ENCODE measurements at places on chromosomes 7 and 10. TPM values are rescaled to one million over a fixed set of nuclear protein-coding genes. Genes with fewer than 3 reads are reported as not detected.

Gene TEX47
- total RNA-seq: not detected

GRCh38 chr7:21141476-21141875 is 286.4 kb upstream of the SP4 start:
- no peaks in the 10 kb centered on the region for H3K36me3 ChIP-seq
- no peak overlapping the region for H3K4me3 ChIP-seq
- H3K4me1 ChIP-seq: no peaks in the 10 kb centered on the region
- DNase-seq: no peak

GRCh38 chr7:102202556-102202955 is 84.1 kb upstream of the SH2B2 start:
- H3K27me3 ChIP-seq: no peaks in the 10 kb centered on the region
- H3K4me3 ChIP-seq: no peak overlapping the region
- no peaks in the 10 kb centered on the region for H3K4me1 ChIP-seq
- H3K36me3 ChIP-seq: peaks cover 2% of the 10 kb centered on the region
- H3K27ac ChIP-seq: no peak overlapping the region

GRCh38 chr7:24732646-24733413 is 24.4 kb downstream of the GSDME start:
- no peak overlapping the region for H3K27ac ChIP-seq
- DNase-seq: no peak
- H3K4me1 ChIP-seq: peaks cover 20% of the 10 kb centered on the region

DNA sequence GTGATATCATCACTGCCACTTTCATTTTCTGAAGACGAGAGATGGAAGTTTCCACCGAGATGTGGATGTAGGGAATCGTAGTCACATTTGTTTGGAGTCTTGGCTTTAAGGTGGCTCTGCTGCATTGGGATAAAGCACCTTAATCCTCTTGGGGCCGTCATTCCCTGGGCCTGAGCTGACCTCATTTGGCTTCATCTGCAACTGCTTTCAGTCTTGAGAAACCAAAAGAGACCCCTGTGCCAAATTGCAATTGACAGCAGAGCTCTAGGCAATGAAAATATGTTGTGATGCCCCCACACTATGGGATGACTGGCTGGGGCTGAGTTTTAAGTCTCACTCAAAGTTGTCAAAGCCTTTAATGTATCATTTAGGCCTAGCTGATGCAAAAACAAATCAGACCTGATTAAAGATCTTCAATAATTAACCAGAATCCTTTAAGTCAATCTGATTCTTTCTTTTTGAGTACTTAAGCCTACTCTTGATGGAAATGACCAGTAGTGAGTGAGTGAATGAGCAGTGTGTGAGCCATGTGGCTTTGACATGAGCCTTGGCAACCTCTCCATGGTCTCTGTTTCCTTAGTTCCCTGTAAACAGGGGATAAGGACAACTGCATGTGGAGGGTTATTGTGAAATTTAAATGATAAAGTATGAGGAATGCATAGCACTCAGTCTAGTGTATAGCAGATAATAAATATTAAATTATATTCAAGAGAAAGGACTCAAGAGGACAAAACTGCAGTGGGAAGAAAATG is 155.0 kb downstream of the BMPER start:
- no peaks in the 10 kb centered on the region for H3K36me3 ChIP-seq
- no peak overlapping the region for H3K4me3 ChIP-seq
- no peak for DNase-seq
- H3K4me1 ChIP-seq: no peaks in the 10 kb centered on the region

DNA sequence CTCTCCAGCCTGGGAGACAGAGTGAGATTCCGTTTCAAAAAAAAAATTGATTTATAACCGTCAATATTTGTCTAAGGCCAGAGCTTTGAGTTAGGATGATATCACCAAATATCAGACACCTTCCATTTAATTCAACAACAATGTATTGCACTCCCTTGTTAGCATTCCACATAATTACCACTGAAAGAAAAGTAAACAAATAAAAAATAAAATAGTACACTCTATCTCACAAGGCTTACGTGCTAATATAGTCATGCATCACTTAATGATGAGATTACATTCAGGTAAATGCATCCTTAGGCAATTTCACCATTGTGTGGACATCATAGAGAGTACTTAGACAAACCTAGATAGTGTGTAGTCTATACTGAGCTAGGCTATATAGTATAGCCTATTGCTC is 127.6 kb upstream of the RHOBTB1 start:
- no peak for DNase-seq
- no peak overlapping the region for H3K4me3 ChIP-seq
- H3K27ac ChIP-seq: no peak overlapping the region
- H3K4me1 ChIP-seq: no peaks in the 10 kb centered on the region
- no peaks in the 10 kb centered on the region for H3K27me3 ChIP-seq

- peaks cover 24% of the 10 kb centered on the region for H3K27me3 ChIP-seq
Measured at GRCh38 chr7:155071916-155072571, 1.9 kb downstream of the HTR5A start.

Gene CDC14C
- total RNA-seq: not detected

GRCh38 chr7:145534301-145534700 is 582.3 kb upstream of the CNTNAP2 start:
- DNase-seq: no peak
- H3K4me3 ChIP-seq: no peak overlapping the region
- no peaks in the 10 kb centered on the region for H3K27me3 ChIP-seq
- H3K27ac ChIP-seq: no peak overlapping the region
- no peaks in the 10 kb centered on the region for H3K36me3 ChIP-seq
- no peaks in the 10 kb centered on the region for H3K4me1 ChIP-seq

- no peak overlapping the region for H3K27ac ChIP-seq
- H3K4me3 ChIP-seq: no peak overlapping the region
- peak; percentile 23 for DNase-seq
- H3K27me3 ChIP-seq: peaks cover 21% of the 10 kb centered on the region
- H3K36me3 ChIP-seq: no peaks in the 10 kb centered on the region
Measured at GRCh38 chr10:97096261-97097083, 89.3 kb downstream of the SLIT1 start.

Gene SPDYE5
- not detected for total RNA-seq

Gene ATRNL1
- not detected for total RNA-seq

GRCh38 chr10:98415731-98416119 is 743 bp upstream of the PYROXD2 start:
- H3K4me3 ChIP-seq: no peak overlapping the region
- peaks cover 14% of the 10 kb centered on the region for H3K4me1 ChIP-seq
- no peak overlapping the region for H3K27ac ChIP-seq
- H3K27me3 ChIP-seq: no peaks in the 10 kb centered on the region
- peaks cover 11% of the 10 kb centered on the region for H3K36me3 ChIP-seq

Gene TMEM196
- not detected for total RNA-seq

DNA sequence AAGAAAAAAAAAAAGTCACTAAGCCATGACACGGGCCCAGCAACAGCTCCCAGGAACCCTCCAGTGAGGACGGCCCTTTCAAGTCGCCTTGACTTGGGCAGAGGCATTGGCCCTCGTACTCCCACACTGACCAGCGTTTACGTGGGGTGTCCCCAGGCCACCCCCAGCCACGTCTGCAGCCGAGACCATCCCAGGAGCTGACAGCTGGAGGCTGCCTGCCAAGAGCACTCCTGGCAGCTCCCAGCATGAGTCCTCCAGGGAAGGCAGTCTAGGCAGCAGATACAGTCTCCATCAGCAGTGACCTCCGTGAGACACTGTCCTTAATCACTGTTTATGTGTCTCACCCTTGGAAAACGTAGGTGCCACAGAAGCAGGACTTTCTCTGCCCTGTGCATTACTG is 86.5 kb downstream of the PROSER2 start:
- DNase-seq: no peak
- H3K36me3 ChIP-seq: no peaks in the 10 kb centered on the region
- H3K27ac ChIP-seq: no peak overlapping the region
- H3K27me3 ChIP-seq: no peaks in the 10 kb centered on the region

Gene UPK3B
- 0.68 TPM for total RNA-seq

DNA sequence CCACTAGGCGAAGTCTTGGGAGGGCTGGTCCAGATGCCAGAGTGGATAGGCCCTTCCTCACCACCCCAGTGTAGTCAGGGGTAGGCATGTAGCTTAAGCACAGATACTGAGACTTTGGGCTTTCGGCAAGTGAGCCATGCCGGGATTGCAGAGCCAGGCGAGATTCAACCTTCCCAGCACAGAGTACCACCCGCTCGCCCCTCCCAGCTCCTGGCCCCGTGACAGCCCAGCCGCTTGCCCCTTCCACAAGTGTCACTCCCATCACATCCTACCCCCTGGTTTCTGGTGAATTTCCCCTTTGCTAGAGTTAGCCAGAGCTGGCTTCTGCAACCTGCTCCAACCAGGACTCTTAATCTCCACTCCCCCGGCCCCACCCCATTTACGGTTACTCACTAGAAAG is 56.9 kb downstream of the ARHGAP22 start:
- no peak overlapping the region for H3K27ac ChIP-seq
- DNase-seq: no peak
- H3K4me3 ChIP-seq: no peak overlapping the region
- H3K36me3 ChIP-seq: no peaks in the 10 kb centered on the region
- no peaks in the 10 kb centered on the region for H3K4me1 ChIP-seq

DNA sequence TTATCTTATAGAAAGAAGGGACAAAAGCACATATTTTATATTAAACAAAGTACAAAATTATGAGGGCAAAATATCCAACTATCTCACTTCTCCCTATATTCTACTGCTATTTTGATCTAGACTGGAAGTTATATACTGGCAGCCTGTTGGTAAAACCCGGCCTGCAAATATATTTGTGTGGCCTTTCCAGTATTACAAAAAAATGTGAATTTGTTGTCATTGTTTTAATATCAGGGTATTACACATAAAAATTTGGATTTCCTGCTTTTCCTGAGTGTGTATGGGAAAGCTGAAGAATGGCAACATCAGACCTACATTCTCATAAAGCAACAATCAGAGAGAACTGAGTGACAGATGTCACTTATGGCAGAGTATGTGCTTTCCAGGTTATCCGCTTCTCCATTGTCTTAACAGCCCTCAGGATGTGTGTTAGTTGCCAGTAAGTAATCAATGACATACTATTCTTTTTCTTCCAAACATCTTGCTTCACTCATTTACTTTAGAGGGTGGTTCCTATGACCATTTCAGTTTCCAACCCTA is 7.3 kb downstream of the SYPL1 start:
- no peak overlapping the region for H3K4me3 ChIP-seq
- H3K27ac ChIP-seq: no peak overlapping the region
- no peaks in the 10 kb centered on the region for H3K27me3 ChIP-seq
- peaks cover 59% of the 10 kb centered on the region for H3K4me1 ChIP-seq

DNA sequence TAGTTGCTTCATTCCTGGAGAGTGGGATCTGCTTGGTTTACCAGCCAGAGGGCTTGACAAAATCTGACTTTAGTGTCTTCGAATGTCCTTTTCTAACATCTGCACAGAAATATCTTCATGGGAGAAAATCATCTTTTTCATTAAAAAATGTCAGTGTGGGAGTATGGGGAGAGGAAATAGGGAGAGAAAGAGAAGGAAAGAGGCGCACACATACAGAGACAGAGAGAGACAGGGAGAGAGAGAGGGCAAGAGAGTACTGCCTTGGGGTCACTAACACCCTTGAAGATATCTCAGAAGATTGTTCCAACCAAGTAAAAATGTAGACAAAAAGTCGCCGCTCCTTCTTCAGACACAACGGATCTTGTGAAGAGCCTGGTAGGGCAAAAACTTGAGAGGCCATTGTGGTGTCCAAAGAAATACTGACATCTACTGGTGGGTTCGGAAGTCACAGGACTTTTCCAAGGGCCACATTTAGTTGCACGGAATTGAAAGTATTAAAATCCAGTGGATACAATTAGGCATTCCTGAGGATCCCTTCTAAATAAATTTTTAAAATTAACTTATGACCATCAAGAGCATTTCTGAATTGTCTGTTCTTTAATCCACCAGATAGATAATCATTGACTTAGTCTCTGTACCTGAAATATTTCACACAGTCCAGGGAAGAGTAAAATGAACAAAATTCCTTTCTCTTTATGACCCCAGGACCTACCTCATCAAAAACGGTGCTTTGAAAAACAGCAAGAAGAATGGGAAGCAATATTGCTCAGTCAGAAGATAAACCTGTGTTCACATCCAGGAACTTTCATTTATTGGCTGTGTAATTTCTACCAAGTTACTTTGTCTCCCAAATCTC is 29.7 kb downstream of the VIM start:
- H3K4me3 ChIP-seq: peak overlapping the region; percentile 32
- H3K27me3 ChIP-seq: no peaks in the 10 kb centered on the region
- peaks cover 12% of the 10 kb centered on the region for H3K4me1 ChIP-seq
- peak; percentile 77 for DNase-seq
- H3K36me3 ChIP-seq: peaks cover 4% of the 10 kb centered on the region

Gene GIGYF1
- 43.0 TPM for total RNA-seq

GRCh38 chr7:143256932-143257331 is 6.3 kb upstream of the GSTK1 start:
- H3K27me3 ChIP-seq: no peaks in the 10 kb centered on the region
- H3K4me1 ChIP-seq: peaks cover 54% of the 10 kb centered on the region
- no peak for DNase-seq
- peaks cover 28% of the 10 kb centered on the region for H3K36me3 ChIP-seq

Gene ACTL6B
- not detected for total RNA-seq

GRCh38 chr10:25756784-25757183 is 177.2 kb upstream of the MYO3A start:
- H3K4me3 ChIP-seq: no peak overlapping the region
- no peaks in the 10 kb centered on the region for H3K4me1 ChIP-seq
- H3K27me3 ChIP-seq: no peaks in the 10 kb centered on the region
- H3K27ac ChIP-seq: no peak overlapping the region
- H3K36me3 ChIP-seq: no peaks in the 10 kb centered on the region

Gene FLNC
- total RNA-seq: not detected

DNA sequence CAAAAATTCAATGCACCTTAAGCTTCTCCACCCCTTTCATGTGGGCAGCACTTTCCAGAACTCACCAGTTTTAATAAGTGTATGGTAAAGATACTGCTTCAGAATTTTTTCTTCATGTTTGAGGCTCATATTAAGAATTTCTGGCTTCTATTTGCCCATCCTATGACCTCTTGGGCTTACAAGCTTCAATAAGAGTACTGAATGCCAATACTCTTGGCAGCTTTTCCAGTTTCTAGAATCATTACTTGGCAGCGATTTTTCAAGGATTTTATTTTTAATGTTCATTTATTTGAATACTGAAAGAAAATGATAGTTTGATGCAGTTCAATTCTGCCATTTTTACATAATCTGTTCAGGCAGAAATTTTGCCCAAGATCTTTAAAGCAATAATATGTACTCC is 242.1 kb upstream of the KCND2 start:
- H3K27me3 ChIP-seq: no peaks in the 10 kb centered on the region
- H3K36me3 ChIP-seq: no peaks in the 10 kb centered on the region
- H3K4me3 ChIP-seq: no peak overlapping the region

Gene FAM25A
- not detected for total RNA-seq
